ENCODE measurements at places on chromosomes 5 and 9. TPM values are rescaled to one million over a fixed set of nuclear protein-coding genes. Genes with fewer than 3 reads are reported as not detected.

TMEM161B gene
- total RNA-seq: 6.8 TPM

SPINK6 gene
- total RNA-seq: not detected

TAS2R1 gene
- total RNA-seq: not detected

PSD2 gene
- total RNA-seq: not detected

DRD1 gene
- not detected for total RNA-seq

GDNF gene
- not detected for total RNA-seq

GKAP1 gene
- 0.74 TPM for total RNA-seq

SPATA6L gene
- total RNA-seq: 6.3 TPM

CTNND2 gene
- total RNA-seq: not detected

CMYA5 gene
- total RNA-seq: 0.08 TPM
